ENCODE measurements at places on chromosomes 16 and 17.

- DNase-seq: no peak
Measured at GRCh38 chr17:3740611-3741073, 16.9 kb downstream of the HASPIN start.

- no peak for DNase-seq
Measured at GRCh38 chr16:55212791-55213190, 111.2 kb upstream of the IRX6 start.

GRCh38 chr17:1169221-1169928 is 10.4 kb downstream of the ABR start:
- peak; percentile 50 for DNase-seq

GRCh38 chr16:84183911-84184591 is 2.8 kb downstream of the TAF1C start:
- no peak for DNase-seq

- no peak for DNase-seq
Measured at GRCh38 chr16:81327447-81328196, 12.9 kb downstream of the GAN start.

- DNase-seq: no peak
Measured at GRCh38 chr16:88943131-88943664, 33.8 kb downstream of the CBFA2T3 start.

DNA sequence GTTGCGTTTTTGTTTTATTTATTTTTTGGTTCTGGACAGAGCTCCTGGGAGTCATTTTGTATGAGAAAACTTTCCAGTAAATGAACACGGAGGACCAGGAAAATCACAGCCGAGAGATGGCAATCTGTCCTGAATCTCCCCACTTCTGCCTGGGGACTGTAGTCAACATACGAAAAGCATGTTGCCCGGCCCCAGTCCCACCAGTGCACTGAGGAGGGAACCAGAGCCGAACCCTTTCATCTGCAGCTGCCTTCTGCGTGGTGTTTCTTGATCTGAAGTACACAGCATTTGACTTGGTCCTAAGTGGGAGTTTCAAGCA is 18.9 kb downstream of the SNX11 start:
- no peak for DNase-seq

GRCh38 chr17:57530508-57530907 is 214.6 kb downstream of the CCDC182 start:
- DNase-seq: no peak

GRCh38 chr16:2586241-2586640 is 48.4 kb downstream of the PDPK1 start:
- no peak for DNase-seq

DNA sequence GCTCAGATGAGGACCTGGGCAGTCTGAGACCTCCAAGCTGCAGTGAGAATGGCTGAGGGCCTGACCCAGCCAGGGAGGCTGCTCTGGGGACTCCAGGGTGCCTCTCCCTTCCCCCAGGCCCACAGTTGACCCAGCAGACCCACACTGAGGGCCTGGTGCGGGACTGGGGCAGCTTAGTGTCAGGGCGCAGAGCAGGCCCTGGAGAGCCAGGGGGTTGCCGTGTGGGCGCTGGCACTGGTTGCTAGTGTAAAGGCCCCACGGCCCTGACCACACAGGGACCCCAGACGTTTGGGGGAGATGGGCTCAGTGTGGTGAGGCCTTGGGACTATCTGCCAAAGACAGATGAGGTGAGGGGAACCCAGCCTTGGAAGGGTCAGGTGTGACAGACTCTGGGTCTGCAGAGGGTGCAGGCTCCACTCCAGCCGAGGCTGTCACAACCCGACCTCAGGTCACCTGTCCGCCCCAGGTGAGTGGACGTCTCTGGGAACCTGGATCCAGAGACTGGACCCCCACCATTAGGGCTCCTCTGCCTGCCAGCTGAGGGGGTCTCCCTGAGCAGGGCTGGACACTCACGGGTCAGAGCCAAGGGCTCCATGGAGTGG is 50.8 kb upstream of the GNG13 start:
- no peak for DNase-seq

GRCh38 chr17:17837380-17837821 is 615 bp upstream of the SREBF1 start:
- DNase-seq: no peak
